ENCODE measurements at places on chromosomes 16 and 17.
A peak's percentile ranks its signal among the peaks of the same experiment; 100 is the strongest.

- DNase-seq: no peak
These were observed 85.9 kb downstream of the TMEM132E start for GRCh38 chr17:34665150-34665806.

GRCh38 chr16:85491058-85491771 is 121.9 kb upstream of the GSE1 start:
- no peak for DNase-seq

- DNase-seq: no peak
These were observed 1.2 kb downstream of the CNTNAP1 start for GRCh38 chr17:42683407-42684034.

- DNase-seq: peak; percentile 88
These were observed 10.3 kb upstream of the MSL1 start for GRCh38 chr17:40111221-40112128.

DNA sequence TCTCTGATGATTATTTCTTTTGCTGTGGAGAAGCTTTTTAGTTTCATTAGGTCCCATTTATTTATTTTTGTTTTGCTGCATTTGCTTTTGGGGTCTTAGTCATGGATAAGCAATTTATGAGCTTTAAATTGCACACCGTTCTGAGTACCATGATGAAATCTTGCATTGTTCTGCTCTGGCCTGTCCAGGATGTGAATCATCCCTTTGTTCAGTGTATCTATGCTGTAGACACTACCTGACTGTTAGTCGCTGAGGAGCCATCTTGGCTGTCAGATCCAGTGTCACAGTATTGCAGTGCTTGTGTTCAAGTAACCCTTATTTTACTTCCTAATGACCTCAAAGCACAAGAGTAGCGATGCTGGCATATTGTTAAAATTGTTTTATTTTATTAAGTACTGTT is 218.0 kb upstream of the CNTNAP4 start:
- no peak for DNase-seq

DNA sequence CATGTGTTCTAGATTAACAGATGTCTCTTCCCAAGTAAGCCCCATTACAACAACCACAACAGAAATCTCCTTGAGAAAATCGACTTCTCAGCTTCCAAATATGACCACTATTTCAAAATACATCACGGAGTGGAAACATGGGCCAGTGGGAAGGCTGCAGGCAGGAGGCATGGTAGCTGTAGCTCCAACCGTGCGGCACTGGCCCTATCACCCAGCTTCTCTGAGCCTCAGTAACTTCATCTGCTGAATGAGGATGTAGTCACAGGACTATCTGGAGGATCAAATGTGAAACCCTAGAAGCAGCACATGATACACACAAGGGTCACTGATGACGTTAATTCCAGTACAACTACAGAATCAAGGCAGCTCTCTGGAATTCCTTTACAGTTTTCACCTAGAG is 112.2 kb downstream of the VPS53 start:
- DNase-seq: no peak

GRCh38 chr16:58644765-58645487 is 15.3 kb upstream of the CNOT1 start:
- DNase-seq: no peak

DNA sequence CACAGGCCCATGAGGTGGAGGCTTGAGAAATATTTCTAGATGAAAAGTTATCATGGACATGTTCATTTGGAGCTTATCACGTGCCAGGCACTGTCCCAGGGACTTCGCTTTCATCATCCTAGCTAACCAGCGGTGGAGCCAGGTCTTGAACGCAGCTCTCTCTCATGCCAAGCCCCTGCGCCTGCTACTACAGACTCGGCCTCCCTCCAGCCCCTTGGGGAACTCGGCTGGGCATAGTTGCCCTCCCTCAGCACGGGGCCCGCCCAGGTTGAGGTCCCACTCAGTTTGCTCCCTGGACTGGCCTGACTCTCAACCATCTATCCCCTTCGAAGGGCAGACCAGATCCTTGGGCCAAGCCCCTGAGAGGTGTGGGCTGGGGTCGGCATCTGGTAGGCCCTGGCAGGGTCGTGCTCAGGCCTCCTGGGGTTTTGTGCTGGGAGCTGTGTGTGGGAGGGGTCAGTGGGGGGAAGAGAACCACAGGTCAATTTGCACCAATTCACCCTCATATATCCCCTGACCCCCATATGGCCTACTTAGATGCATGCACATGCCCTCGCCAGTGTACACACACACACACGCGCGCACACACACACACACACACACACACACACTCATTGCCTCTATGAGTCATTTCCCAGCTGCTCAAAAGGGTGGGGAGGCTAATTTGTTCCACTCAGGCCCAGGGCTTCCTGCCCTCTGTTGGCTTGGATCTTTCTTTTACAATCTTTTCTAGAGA is 12.1 kb upstream of the SCN4A start:
- DNase-seq: peak; percentile 92

GRCh38 chr17:73617501-73617900 is 26.7 kb downstream of the SDK2 start:
- no peak for DNase-seq

DNA sequence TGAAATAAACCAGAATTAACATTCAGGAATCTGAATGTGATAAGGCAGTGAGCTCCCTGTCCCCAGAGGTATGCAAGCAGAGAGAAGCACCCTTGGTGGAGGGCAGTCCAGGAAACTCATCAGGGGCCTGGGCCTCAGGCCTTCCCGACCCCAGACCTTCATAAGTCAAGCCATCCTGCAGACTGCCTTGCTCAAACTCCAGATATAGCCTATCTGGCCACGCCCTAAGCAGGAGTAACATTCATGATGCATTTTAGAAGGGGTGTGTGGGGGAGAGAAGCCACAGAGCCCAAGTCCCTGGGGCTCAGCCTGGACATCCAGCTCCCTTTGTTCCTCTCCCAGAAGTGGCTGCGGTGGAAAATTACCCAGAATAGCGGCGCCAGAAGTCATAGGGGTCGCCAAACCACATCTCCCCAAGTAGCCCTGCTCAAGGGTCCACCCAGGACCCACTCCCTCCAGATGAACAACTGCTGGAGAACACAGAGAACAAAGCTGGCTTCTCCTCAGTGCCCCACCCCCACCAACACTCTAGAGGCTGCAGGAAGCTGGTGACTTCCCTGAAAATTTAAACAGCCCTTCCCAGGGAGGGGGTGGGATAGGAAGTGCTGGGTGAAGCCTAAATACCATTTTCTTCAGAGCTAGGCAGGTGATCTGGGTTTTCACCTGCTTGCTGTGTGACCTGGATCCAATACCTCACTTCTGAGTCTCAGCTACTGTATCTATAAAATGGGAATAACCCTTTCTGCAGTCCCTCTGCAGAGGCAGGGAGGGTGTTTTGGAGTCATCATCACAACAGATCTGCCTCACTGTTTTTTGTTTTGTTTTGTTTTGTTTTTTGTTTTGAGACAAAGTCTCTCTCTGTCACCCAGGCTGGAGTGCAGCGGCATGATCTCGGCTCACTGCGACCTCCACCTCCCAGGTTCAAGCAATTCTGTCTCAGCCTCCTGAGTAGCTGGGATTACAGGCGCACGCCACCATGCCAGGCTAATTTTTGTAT is 1.5 kb upstream of the SREBF1 start:
- DNase-seq: peak; percentile 39

DNA sequence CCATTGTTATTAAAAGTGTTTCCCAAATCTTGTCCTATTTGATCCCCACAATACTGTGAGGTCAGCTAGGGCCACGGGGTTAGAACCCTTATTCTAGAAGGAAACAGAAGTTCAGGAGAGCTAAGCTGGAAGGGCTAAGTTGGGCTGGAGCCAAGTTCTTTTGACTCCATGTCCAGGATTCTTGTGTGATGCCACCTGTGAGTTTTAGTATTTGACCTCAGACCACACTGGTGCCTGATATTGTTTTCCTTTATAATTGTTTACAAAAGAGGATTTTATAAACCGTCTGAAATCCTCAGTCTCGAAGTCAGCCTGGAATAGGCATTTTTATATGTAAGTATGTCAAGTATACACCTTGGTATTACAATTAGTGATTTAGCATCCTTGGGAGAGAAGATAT is 332.7 kb downstream of the CBLN1 start:
- no peak for DNase-seq

DNA sequence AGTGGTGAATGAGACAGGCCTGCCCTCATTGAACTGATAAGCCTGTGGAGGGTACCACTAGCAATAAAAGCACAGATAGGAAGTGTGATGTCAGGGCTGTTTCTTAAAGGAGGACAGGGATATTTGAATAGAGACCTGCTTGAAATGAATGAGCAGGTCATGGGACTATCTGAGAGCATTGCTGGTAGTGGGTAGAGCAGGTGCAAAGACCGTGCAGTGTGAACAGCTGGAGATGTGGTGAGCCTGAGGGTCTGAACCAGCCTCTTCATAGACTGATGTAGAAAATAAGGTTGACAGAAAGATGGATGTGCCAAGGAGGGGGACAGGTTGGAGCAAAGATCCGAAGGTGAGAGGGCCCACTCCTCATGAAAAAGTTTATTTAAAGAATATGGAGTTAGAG is 2.4 kb downstream of the NUP93 start:
- no peak for DNase-seq

- DNase-seq: peak; percentile 47
These were observed 720 bp downstream of the METRN start for GRCh38 chr16:715477-716199.

DNA sequence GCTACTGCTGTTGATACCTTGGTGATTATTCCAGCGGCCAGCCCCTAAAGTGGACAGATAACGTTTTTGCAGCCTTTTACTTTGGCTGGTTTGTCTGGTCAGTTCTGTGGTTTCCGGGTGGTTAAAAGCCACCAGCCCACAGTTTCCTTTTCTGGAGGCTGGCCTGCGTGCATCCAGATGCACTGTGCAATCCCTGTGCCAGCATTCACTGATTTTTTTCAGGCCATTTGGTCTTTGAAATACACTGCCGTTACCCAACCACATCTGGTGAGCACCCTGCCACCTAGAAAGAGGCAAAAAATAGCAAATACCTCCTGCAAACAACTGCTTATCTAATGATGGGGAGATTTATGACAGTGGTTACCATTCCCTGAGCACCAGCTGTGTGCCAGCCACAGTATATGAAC is 797 bp downstream of the NUDT7 start:
- peak; percentile 59 for DNase-seq

- no peak for DNase-seq
These were observed 14.7 kb downstream of the RARA start for GRCh38 chr17:40323391-40324381.

- DNase-seq: no peak
These were observed 18.0 kb upstream of the CDIPT start for GRCh38 chr16:29881050-29881449.

- DNase-seq: no peak
These were observed 16.9 kb upstream of the CPD start for GRCh38 chr17:30361766-30362279.

GRCh38 chr17:69503711-69504110 is 89.2 kb downstream of the MAP2K6 start:
- DNase-seq: no peak

- no peak for DNase-seq
These were observed 134.7 kb upstream of the CIBAR2 start for GRCh38 chr16:85246973-85247372.

DNA sequence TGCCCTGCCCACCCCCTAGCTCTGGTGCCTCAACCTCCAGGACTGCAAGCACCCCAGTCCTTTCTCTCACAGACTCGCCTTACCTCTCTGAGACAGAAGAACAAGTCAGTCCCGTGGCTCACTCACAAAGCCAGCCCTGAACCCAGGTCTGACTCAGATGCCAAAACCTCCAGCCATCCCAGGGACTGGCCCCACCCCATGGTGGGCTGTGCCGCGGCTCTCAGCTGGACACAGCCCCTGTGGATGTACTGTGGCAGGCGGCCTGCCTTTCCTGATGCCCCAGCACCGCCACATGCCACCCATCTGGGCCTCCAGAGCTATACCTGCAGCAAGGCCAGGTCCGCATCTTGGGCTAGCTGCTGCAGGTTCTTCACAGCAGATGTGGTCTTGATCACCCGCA is 19.8 kb downstream of the MPG start:
- DNase-seq: no peak

DNA sequence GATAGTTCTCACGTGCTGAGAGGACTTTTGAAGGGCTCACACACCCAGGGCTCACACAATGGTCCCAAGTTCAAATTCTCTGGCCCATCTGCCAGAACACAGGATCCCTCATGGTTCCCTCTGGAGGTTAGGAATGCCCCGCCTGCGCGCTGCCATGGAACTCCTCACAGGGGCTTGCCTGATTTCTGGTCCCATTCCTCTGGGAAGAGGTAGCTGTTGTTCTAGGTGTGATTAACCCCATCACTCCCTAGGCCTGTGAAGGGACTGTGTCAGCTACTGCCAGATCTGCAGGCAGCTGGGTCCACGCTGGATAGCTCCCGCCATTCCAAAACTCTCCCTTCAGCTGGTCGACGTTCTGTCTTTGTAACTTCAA is 2.3 kb upstream of the ARMC5 start:
- no peak for DNase-seq
